A549 treated with RU486 at 1 μM for 4 hours (cell line): ENCODE measurements at places on chromosomes 1 and 21. TPM values are rescaled to one million over a fixed set of nuclear protein-coding genes. Genes with fewer than 3 reads are reported as not detected.

The GUCA2B gene
- total RNA-seq = 0.28 to 0.38 TPM in 2 of 5 replicates, not detected in the others

The DNAJC8 gene
- 68.0 to 81.7 TPM (median 72.7 TPM) in 5 replicates for total RNA-seq

The GUK1 gene
- 113 to 156 TPM (median 145 TPM) in 5 replicates for total RNA-seq

The SHISA4 gene
- total RNA-seq = 11.4 to 20.1 TPM (median 17.0 TPM) in 5 replicates

The UTS2 gene
- not detected in 5 replicates for total RNA-seq

The MYOG gene
- total RNA-seq = not detected in 5 replicates

The TMEM240 gene
- 0.22 to 0.52 TPM (median 0.36 TPM) in 5 replicates for total RNA-seq

The LACTBL1 gene
- not detected in 5 replicates for total RNA-seq

The LDLRAD1 gene
- total RNA-seq = not detected in 5 replicates
